ENCODE measurements at places on chromosomes 2 and 18.

DNA sequence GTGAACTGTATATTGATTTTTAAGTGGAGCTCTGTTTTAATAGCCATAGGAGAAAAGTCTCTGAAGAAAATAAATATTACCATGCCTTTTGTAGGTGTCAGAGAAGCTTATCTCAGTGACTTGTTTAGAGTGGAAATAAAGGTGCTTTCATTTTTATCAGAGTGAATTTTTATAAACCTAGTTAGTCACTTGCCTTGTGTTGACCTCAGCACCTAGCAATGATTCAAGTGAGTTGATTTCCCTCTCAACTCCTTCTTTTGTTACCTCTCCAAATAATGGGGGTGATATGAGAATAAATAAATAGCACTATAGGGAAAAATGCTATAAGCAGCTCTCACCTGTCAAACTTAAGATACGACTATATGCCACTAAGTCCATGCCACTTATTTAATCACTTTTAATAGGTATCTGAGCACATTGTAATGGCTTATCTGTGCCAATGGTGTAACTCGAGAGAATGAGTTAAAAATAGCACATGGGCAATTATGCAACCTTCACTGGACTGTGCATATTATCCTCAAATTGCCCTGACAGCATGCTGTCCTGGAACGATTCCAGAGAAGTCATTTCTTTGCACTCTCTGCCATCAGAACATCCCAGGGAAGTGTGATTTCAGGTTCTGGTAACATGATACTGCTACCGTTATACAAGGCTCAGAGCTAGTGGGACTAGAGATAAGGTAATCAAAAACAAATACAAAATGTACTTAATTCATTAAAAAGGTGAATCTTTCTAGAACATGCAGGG is 290.8 kb downstream of the CCDC85A start:
- no peak for DNase-seq

GRCh38 chr18:36128907-36129299 is 237 bp downstream of the SLC39A6 start:
- no peak for DNase-seq

GRCh38 chr2:9809448-9810088 is 33.7 kb upstream of the TAF1B start:
- DNase-seq, result no peak

- DNase-seq, result no peak
Measured at GRCh38 chr2:100571668-100572067, 8.9 kb downstream of the PDCL3 start.

- DNase-seq, result no peak
Measured at GRCh38 chr18:26403491-26403890, 144.9 kb downstream of the KCTD1 start.

- peak; percentile 20 for DNase-seq
Measured at GRCh38 chr2:158034198-158034866, 67.3 kb upstream of the UPP2 start.

GRCh38 chr18:59085797-59086196 is 53.9 kb upstream of the SEC11C start:
- no peak for DNase-seq

DNA sequence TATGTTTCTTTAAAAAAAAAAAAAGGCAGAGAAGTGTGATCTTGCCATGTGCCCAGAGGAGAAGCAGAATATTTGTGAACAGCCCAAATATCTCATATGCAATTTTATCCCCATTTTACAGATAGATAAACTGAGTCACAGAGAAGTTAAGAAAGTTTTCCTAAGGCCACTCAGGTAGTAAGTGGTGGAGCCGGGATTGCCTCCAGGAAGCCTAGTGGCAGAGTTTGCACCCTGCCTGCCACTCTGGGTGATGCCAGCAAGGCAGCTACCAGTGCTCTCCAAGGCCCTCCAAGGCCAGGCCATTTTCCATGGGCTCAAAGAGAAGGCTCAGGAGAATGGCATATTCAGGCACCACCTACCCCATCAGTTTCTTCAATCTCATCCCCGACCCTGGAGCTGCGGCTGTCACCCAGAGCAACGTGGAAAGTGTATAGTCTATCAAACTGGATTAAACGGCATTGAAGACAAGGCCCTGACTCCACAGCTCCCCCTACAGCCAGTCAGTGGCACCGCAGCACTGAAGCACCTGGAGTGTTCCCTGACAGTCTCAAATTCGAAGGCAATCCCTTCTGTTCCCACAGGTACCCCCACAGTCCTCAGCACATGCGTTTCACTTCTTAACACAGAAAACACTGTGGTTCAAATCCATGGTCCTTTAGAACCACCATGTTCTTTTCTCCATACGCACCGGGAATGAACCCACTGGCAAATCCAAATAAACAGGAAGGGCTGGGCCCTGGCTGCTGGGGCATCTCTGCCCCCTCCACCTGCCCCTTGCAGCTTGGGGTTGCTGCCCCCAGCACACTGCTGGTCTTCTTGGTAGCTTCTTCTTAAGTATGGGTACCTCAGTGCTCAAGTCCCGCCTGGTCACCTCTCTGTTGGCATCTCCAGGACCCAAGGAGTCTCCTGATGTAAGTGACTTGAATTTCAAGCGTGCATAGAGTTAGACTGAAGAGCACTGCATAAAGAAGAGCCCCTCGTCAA is 175.3 kb downstream of the INHBB start:
- DNase-seq, result no peak

GRCh38 chr18:77061946-77062517 is 70.6 kb downstream of the MBP start:
- peak; percentile 67 for DNase-seq

DNA sequence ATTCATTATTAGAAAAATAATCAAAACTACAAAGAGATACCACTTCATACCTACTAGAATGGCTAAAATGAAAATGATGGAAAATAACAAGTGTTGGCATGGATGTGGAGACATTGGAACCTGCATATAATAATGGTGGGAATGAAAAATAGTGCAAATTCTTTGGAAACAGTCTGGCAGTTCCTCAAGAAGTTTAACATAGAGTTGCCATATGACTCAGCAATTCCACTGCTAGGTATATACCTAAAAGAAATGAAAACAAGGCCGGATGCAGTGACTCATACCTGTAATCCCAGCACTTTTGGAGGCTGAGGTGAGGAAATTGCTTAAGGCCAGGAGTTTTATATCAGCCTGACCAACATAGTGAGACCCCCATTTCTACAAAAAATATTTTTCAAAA is 41.6 kb upstream of the ACYP2 start:
- no peak for DNase-seq

DNA sequence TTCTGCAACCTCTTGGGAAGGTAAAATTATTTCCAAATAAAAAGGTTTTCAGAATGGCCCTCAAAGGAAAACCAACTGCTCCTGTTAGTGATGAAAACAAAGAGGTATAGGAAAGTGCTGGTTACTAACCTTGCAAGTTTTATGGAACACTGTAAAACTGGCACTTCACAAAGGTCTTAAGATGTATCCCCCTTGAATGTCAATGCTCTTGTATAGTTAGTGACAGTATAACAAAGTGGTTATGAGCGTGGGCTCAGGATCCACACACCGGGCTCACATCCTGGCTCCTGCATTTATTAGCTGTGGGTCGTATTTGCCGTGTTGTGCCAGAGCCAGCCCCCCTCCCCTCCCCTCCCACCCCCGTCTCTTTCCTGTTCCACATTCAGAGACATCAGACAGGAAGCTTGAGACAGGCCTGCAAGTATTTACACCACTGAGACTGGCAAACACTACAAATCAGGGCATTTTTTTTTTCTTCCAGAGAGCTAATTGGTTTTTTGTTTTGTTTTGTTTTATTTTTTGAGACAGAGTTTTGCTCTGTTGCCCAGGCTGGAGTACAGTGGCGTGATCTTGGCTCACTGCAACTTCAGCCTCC is 9.2 kb upstream of the DNPEP start:
- no peak for DNase-seq

- peak; percentile 81 for DNase-seq
Measured at GRCh38 chr18:26215247-26215970, 10.8 kb upstream of the TAF4B start.

DNA sequence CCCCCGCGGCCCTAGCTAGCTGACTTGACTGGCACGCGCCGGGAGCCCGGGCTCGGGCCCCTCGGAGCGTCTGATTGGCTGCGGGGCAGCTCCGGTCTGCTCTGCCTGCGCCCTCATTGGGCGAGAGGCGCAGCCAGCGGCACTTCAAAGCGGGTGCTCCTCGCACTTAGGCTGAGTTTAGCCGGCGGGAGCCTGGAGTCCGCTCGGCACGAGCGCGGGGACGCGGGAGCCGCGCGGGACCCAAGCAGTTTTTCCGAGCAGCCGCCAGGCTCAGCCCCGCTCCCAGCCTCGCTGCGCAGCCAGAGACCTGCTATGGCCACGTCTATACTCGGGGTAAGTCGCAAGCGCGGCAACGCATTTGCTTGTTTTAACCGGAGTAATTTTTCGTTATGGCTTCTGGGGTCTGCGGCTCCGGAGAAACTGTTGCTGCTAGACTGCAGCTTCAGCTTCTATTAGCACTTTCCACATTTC is at the start of gene SP9:
TSS of gene SP9 (plus strand) at position 174 of the 471 bp plus-strand sequence. CDS start at position 313, 139 bp downstream.
- no peak for DNase-seq

DNA sequence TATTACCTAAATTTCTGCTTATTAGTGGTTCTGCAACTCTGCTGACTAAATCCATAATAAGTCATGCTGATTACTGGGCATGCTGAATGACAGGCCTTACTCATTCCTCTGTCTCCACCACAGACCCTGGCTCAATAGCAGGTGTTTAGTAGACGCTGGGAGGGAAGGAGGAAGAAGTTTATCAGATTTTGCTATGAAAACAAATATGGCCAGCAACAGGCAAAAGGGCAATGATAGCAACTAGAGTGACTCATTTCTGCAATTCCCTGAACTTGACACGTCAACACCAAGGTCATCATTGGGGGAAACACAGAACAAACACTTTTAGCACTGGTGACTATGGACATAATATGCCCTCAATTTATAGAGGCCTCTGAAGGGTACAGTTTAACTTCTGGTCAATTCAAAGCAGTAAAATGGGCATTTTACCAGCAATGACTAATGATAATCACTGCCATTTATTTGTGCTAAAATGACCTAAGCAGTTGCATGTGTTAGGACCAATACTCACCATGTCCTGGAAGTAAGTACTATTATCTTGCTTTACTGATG is 35.2 kb downstream of the TMEM163 start:
- DNase-seq, result no peak

DNA sequence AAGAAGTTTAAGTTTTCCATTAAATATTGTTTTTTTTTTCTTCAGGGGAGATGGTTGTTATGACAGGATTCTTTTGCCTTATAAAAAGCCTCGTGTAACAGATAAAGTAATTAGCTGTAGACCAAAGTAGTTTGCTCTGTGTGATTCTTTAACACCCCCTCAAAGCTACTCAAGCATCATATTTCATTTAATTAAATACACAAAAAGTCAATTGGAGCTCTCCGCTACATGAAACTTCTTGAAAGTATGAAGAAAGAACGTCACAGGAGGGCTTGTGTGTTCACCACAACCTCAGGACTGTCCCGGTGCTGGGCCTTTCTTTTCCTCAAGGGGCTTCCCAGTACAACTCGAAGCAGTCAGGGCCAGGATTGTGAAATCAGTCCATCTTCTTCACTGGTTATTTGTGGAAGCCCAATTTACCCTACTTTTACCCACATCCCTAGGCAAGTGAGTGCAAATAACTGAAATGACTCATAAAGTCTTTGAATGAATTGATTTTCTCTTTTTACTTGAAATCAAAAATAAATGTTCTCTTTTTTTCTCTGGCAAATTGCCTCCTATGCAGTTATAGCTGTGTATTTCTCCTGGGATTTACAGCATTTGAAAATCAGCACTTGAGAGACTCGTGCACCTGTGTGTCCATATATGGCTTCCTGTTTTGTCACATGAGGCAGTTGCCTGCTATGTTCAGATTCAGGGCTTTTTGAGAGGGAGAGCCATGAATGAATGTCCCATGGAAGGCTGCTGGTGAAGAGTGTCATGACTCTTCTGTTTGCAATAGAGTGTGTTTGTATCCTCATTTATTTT is 48.6 kb downstream of the LINC00305 start:
- no peak for DNase-seq

DNA sequence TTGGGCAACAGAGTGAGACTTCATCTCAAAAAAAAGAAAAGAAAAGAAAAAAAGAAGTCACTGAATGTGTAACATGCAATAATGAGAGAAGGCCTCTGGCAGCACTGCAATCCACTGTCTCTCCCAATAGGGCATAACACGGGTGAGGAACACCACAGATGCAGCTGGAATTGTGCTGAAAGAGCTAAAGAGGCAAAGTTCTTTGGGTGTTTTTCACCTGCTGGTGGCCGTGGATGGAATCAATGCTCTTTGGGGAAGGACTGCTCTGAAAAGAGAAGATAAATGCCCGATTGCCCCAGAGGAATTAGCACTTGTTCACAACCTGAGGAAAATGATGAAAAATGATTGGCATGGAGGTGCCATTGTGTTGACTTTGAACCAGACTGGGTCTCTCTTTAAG is 31.0 kb upstream of the CYBRD1 start:
- no peak for DNase-seq

DNA sequence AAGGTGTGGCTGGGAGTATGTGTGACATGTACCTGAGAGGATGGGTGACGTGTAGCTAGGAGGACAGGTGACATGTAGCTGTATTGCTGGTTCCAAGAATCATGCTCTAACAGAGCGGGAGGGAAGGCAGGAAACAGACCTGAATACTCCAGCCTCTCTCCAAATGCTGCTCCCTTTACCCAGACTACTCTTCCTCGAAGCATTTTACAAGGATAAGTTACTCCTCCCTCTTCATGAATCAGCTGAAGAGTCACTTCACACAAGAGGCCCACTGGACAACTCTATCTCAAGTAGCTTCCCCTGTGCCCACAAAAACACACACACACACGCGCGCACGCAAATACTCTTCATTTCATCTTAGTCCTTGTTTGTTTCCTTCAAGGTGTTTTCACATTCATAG is 52.6 kb upstream of the KIDINS220 start:
- no peak for DNase-seq

GRCh38 chr2:204251158-204251997 is 293.9 kb upstream of the PARD3B start:
- DNase-seq, result no peak

- peak; percentile 7 for DNase-seq
Measured at GRCh38 chr2:104434318-104434792, 419.6 kb upstream of the POU3F3 start.

- no peak for DNase-seq
Measured at GRCh38 chr18:23635283-23636070, 27.2 kb downstream of the ANKRD29 start.

GRCh38 chr2:200693836-200694470 is 108.1 kb downstream of the AOX1 start:
- no peak for DNase-seq

GRCh38 chr2:137981112-137981656 is 16.9 kb downstream of the HNMT start:
- DNase-seq, result no peak

- no peak for DNase-seq
Measured at GRCh38 chr18:23612434-23613090, 26.3 kb upstream of the NPC1 start.

GRCh38 chr18:62637403-62637802 is 77.9 kb upstream of the PHLPP1 start:
- no peak for DNase-seq

GRCh38 chr18:8142131-8142711 is 467.0 kb upstream of the RAB12 start:
- no peak for DNase-seq

GRCh38 chr2:28430377-28430765 is 37.7 kb downstream of the FOSL2 start:
- no peak for DNase-seq
